Naive thymus-derived CD8-positive, alpha-beta T cell (primary cell): ENCODE measurements at places on chromosomes 11 and 22.

DNA sequence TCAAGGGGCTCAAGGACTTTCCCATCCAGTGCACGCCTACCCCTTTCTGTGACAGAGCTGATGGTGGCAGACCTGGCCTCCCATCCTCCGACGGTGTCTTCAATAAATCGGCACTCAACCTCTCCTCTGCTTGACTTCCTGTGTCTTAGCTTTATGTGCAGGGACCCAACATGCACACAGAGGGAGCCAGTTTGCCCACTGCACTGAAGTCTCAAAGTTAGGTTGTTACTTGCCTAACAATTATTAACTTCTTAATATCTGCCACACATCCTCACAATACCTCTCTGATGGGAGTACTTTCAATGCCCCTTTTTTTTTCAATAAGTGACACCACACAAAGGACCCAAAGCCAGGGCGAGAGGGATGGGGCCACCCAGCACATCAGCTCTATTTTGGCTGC is 3.6 kb downstream of the IZUMO1R start:
- DNase-seq = no peak

DNA sequence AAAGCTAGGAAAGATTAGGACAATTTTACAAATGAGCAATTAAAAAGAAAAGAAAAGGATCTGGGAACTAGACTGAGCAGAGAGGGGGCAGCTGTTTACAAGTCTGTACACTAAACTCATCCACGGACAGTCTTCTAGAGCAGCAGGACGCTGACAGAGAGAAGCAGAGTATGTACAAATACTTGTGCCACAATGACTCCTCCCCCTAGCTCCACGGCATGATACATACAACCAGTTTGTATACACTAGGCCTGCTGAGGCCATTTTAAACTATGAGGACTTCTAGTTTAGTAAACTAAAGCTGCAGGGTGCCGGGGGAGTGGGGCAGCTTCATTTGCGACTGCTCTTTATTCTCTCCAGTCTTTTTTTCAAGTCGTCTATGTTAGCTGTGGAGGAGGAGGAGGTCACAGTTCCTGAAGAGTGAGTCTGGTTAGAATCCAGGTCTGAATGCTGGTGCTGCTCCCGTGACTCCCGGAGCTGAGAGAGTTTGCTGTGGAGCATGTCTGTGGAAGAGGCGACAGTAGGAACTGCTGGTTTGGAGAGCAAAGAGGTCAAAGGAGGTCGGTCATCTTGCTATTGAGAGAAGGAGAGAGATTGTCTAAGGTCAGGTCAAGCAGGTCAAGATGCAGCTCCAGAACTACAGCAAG is 24.8 kb downstream of the F2 start:
- no peak for DNase-seq

- DNase-seq = no peak
These were observed 3.5 kb downstream of the KRTAP5-7 start for GRCh38 chr11:71530602-71531001.

DNA sequence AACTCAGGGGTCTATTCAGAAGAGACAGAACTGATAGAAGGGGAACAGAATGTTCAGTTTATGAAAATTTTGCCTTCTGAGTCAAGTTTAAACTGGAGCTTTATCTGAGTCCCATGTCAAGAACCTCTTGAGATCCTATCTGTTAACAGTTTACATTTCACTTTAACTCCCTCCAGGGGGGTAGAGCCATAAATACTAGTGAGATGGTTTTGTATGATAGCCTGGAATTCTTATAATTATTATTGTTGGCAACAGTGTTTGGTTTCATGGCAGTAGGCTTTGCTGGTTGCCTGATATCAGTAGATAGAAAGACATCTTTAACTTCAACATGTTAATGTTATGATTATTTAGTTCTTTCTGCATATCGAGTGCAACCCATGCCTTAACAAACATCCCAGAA is 498.5 kb downstream of the INSC start:
- no peak for DNase-seq

DNA sequence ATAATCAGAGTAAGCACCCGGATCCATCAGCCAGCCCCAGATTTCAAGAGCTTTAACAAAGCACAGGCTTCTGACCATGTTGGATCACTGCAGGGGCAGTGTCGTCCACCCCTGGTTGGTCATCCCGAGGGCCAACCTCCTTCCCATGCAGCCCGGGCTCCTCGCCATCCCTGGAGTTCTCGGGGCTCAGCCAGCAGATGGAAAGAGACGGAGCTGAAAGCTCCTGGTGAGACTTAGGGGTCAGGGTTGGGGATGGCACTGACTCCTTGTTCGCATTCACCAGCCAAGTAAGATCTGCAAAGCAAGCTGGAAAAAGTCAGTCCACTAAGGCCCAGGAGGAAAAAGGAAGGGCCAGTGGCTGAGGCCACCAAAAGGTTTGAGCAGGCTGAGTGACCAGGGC is 888.9 kb downstream of the BRD1 start:
- DNase-seq = no peak
